ENCODE measurements at places on chromosomes 16 and 17. TPM values are rescaled to one million over a fixed set of nuclear protein-coding genes. Genes with fewer than 3 reads are reported as not detected.

Gene FAM234A
- 20.8 TPM for total RNA-seq

Gene OTOP2
- total RNA-seq: not detected

Gene KRTAP3-1
- total RNA-seq: not detected

Gene ASIC2
- not detected for total RNA-seq

Gene ABCA3
- 10.5 TPM for total RNA-seq

Data from T-helper 17 cell (primary cell).